Central memory CD8-positive, alpha-beta T cell (primary cell): ENCODE measurements at places on chromosomes 12 and 14.

GRCh38 chr14:67490196-67490595 lies 1.7 kb upstream of the TMEM229B start:
- DNase-seq = no peak

GRCh38 chr12:110782094-110782493 lies 39.4 kb upstream of the PPP1CC start:
- DNase-seq = no peak

GRCh38 chr12:28500373-28501024 lies 310.2 kb downstream of the CCDC91 start:
- DNase-seq = no peak

- DNase-seq = no peak
These were observed 1.1 kb upstream of the PRKAG1 start for GRCh38 chr12:49019443-49020324.

DNA sequence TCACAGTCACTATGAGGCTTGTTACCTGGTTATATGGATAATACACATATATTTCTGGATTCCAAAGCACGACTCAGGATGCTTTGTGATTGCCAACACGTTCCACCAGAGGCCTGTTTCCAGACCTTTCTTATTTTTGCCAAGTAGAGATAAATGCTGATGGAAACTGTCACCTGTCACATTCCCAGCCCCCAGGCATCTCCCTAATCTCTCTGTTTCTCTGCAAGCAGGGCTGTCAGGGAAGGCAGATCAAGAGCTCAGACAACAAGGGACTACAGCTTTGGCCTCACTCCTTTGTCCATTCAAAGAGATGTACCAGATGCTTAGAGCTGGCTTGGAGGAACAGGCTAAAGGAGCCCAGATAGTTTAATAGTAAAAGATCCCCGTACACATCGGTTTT lies 21.8 kb upstream of the DDHD1 start:
- no peak for DNase-seq

DNA sequence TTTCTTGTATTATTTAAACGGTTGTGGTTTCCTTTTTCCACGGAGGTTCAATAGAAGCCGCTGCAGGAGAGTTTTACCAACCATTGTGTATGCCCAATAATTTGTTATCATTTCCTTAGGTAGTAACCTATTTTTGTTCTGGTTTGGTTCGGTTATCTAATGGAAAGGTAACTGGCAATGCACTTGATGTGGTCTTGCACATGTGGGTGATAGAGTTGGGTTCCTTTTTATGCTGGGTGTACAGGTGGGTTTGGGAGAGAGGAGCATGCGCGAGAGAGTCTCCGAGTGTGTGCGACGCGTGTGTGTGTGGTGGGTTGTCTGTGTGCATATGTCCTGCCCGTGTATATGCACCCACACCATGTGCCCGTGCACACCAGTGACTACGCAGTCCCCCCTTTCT lies 102.7 kb upstream of the FKBP4 start:
- no peak for DNase-seq

GRCh38 chr14:99166506-99166905 lies 105.5 kb downstream of the BCL11B start:
- no peak for DNase-seq

DNA sequence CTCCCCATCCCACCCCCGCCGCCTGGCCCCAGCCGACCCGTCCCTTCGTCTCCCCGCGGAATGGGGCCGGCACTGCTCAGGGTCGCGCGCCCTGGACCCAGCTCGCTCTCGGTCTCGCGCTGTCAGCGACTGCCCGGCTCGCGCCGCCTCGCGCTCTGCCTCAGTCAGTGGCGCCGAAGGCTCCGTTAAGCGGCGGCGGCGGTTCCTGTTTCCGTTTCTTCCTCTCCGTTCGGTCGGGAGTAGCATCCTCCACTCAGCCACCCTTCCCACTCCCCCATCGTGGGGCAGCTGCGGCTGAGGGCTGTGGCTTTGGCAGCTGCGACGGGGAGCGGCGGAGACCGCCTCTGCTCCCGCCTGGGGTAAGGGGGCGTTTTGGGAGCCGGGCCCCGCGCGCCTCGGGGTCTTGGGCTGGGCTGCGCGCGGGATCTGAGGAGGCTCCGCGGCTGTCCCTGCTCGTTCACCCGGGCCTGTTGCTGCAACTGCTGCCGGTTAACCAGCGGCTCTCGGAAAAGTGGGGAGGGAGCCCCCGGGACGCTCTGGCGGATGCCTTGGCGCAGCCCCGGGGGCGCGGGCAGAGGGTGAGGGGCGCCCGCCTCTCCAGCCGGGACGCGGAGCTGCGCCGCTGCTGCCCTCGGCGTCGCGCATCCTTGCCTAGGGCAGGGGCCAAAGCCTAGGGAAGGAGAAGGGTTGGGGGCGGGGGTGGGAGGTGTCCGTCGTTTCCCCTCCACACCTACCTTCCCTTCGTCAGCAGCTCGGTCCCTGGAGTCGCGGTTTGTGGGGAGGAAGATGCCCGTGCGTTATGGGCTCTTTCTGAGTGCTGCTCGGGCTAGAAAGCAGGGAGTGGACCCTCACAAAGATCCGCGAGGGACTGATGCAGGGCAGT lies 567 bp downstream of the FUT8 start:
- peak; percentile 51 for DNase-seq

GRCh38 chr12:13727707-13728195 lies 253.7 kb downstream of the GRIN2B start:
- DNase-seq = no peak

GRCh38 chr14:79841433-79841832 lies 369.9 kb downstream of the DIO2 start:
- no peak for DNase-seq

GRCh38 chr12:998020-998874 lies 7.2 kb downstream of the ERC1 start:
- no peak for DNase-seq

DNA sequence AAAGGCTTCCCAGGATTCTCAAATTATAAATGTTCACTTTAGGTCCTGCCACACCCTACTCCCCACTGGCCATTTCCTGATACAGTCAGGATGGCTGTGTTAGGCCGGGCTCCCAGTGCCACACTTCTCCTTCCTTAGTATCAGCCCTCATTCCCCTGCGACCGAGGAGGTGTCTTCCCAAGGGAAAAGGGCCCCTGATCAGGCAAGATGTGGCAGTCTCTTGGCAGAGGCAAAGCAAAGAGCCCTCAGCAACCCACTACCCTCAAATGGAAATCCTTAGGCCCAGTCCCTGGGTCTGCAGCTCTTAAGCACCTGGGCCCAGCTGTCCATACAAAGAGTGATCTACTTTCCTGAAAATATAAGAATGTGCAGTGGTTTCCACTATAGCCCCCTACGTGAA lies 96.5 kb upstream of the VASH1 start:
- DNase-seq = no peak

GRCh38 chr14:36055681-36056225 lies 120.8 kb downstream of the PTCSC3 start:
- no peak for DNase-seq
